GM04504 (cell line): ENCODE measurements at places on chromosomes 3 and 15.

DNA sequence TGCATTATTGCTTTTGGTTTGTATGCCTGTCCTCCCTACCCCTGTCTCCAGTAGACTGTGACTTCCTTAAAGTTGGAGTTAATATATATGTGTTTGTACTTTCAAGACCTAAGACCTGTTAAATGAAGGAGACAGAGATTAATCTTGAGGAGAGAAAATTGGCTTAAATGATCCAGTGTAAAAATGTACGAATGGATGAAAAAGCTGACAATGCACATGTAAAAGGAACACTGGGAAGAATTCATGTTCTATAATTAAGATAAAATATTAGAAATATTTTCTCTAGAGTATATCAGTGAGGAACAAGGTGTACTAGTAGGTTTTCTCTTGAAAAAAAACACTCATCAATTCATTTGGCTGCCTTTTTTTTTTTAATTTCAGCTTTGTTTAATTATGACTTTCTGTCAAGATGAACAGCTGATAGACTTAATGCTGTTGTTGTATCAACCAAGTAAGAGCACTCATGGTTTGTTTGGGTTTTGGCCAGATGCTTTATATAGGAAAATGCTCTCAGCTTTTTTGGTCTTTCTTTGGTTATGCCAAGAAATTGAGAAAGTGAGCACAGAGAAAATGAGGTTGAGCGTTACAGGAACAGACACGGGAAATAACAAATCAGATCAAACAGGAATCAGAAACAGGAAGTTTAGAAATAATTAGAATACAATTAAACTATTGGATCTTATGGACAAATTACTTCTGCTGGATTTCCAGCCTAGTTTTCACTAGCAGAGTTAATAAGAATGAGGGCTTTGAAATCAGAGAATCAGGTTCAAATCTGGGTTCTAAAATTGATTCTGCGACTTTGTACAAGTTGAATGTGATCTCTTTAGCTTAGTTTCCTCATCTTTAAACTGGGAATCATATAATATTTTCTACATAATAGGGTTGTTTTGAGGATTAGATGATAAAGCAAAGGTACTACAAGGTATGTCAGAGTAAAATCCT, 38.3 kb upstream of the AADAC start:
- DNase-seq = no peak

DNA sequence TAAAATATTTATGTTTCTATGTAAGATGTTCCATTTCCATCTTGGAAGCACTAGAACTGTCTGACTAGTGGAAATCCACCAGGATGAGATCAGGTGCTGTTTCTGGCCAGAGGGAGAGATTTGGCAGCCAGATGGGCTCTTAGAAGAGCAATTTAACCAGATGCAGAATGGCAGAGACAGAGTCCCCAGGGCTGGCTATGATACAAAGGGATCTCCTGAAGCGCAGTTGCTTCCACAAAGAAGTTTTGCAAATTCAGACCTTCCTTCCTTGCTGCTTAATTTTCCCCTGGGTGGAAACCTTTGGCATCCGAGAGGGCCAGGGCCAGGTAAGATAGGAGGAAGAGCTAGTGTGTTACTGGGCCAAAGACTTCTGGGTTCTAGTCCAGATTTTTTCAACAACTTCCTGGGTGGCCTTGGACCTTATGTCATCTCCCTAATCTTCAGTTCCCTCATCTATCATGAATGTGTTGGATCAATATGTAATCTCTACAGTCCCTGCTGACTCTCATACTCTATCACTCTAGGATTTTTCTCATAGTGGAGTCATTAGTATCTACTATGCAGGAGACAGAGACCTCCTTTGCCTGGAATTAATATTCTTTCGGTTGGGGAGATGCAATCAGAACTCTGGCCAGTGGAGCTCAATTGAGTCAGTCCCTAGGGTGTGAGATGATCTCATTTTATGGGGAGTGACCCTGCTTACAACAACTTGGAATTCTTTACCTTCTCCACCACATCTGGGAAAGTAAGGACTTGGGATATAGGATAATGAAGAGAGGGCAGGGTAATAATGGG, 41.1 kb upstream of the NDUFB4 start:
- DNase-seq = no peak

DNA sequence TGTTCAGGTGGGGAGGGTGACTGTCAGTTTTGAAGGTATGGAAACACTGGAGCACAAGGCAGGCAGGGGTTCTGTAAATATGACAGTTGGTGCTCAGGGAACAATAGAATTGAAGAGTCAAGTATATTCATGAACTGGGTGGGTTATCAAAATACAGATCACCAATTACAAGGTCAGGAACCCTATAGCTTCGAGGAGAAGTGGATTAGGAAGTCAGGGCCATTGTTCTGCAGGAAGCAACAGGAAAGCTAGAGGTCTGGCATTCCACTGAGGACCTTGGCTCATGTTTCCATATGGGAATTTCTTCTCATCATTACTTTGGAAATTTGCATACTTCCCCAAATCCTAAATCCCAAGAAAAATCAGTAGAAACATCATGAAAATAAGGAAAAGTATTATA, 125.9 kb downstream of the MYRIP start:
- no peak for DNase-seq

DNA sequence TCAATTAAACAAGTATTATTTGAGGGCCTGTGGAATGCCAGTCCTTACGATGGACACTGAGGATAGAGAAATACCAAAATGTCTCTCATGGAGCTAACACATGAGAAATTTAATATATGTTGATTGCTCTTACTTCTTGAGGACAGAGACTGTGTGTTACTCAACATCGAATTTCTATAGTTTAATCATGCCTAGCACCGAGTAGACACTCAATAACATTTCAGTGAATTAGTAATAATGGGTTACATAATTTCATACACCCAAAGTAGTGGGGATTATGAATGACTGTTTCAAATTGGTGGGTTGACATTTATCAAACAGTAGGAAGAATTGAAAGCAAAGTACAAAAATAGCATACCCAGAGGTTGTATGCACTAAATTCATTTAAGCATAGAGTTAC, 11.2 kb downstream of the FMN1 start:
- no peak for DNase-seq

GRCh38 chr3:8775602-8776001, 6.2 kb upstream of the OXTR start:
- no peak for DNase-seq

DNA sequence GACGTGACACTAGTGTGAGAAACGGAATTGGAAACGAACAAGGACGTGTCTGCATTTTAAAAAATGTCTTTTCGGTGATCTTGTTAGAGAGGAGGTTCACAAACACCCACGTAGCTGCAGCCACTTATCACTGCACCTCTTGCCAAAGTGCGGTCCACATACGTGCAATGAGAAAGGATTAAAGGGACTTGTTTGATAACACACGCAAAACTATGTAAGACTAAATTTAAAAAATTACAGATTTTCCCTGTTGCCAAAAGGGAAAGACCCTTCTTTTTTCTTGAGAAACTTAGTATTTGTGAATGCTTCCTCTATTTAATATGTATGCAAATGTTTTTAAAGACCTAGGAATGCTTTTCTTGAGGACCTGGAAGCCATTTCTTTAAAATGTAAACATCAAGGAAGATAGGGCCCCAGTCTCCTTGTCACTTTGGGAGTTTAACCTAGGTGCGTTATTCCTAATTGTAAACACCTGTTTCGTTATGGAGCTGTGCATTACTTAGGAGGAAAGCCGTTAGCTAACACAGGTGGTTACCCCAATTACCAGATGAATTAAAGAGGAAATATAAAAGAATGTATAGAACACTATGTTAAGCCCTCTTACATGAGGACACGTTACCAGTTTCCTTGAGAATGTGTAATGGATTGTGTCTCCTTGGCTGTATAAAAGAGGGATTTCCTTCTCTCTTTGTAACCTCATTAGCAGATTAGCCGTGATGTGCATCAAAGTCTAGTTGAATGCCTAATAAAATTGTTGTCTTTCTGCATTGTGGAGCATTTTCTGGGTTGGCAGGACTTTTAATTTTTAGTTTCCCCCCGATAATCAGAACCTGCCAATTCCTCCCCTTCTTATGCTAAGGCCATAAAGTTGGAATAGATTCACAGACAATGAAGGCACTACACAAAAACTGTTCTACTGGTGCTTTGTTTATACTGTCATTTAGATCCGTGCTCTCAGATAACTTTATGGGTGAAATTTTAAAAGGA, 1.0 kb downstream of the LEKR1 start:
- no peak for DNase-seq

- DNase-seq = no peak
These were observed 9.2 kb downstream of the MITF start for GRCh38 chr3:69748503-69748902.

GRCh38 chr3:37945807-37946530, 44.6 kb upstream of the VILL start:
- no peak for DNase-seq

DNA sequence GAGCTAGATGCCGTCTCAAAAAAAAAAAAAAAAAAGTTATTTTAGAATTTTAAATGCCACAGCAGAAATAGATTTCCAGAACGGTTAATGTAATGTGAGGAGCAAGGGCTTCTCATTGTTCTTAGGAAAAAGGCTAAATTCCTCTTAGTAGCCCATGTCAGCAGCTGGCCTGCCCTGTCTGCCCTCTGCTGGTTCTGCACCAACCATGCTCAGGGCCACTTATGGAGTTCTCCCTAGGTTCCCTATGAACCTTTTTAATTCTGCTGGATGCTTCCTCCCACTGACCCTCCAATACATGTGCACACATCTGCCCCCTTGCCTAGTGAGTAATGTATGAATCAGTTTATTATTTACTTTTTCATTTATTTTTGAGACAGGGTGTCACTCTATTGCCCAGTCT, 32.2 kb upstream of the DPPA4 start:
- DNase-seq = no peak

- no peak for DNase-seq
These were observed 607.1 kb upstream of the BCHE start for GRCh38 chr3:166444336-166444735.

- DNase-seq = no peak
These were observed 22.2 kb upstream of the NRROS start for GRCh38 chr3:196617256-196617655.

DNA sequence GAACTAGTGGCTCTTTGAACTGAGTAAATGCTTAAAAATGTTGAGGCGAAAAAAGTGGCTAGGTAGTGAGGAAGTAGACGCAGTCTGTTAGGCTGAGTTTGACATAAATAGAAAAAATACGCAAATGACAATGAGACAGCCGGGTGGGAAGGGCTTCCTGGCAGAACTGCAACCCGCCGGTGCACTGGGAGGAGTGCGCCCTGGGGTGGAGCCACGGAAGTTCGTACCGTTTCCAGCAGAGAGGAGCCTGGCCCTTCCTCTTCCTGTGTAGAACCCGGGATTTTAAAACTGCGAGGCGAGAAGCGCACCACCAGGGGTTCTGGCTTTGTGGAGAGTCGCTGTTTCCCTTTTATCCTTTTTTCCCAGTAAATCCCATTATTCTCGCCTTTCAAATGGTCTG, 602.6 kb downstream of the PYDC2 start:
- no peak for DNase-seq

DNA sequence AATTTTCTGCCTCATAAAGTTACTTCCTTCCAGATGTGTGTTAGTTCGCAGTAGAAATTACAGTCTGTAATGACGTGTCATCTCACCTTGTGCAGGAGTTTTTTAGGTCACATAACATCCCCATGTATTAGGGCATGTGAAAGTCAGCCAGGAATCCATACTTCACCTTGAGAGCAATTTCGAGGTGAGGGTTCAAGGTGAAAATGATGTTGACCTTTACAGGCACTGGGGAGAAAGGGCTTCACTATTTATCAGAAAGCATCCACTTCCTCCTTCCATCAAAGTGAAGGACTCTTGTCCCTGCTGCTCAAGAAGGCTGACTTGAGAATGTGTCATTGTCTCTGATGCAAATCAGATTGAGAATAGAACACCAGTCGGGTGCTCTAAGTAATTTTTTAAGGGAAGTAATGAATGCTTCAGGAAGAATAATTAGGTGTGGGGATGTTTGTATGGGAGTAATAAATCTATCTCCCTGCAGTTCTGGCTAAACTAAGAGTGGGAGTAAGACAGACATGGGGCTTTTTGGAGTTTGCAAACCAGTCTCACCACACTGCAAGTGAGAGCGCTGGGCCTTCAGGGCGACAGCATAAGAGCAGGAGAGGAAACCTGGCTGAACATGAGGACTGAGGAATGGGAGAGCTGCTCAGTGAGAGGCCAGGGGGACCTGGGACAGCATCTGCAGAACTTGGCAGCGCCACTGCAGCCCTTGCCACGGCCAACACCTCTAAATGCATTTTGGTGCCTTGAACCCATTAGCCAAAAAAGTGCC, 85.9 kb upstream of the IL12A start:
- DNase-seq = no peak

GRCh38 chr15:101242999-101243336, 8.9 kb downstream of the CHSY1 start:
- no peak for DNase-seq

GRCh38 chr3:32857921-32858320, 40.1 kb downstream of the TRIM71 start:
- no peak for DNase-seq

DNA sequence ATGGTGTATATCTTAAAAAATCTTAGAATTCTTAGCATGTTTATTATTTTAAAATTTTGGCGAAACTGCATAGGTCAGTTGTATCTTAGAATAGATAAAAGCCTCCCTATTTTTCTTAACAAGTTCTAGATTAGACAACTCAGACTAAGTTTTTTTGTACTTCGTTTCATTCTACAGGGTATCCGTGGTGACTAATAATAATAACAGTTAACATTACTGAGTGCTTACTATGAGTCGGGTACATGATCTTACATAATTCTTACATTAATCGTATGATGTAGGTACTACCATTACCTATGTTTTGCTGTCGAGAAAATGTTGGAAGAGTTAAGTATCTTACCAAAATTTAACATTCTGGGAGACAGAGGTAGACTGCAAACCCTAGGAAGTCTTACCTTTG, 60.7 kb downstream of the UBE2E2 start:
- DNase-seq = no peak

DNA sequence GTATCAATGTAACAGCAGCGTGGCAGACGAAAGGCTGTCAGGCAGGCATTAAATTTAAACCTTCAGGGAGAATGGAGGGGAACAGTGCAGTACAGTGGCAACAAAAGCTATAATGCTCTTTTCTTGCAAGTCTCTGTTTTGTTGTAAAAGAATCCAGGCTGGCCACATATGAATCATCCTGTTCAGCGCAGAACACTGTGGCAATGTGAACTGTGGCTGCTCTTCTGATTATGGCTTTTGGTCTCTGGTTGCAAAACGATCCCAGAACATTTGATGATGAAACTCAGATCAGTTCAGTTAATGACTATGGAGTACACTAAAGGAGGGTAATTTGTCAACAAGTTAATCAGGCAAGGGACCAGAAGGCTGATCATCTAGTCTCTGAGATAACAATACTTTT, 219.7 kb upstream of the SGO1 start:
- DNase-seq = peak; percentile 29

GRCh38 chr3:188239035-188239434, 85.1 kb downstream of the LPP start:
- DNase-seq = no peak

- DNase-seq = no peak
These were observed 19.1 kb downstream of the GPR160 start for GRCh38 chr3:170056710-170057454.

DNA sequence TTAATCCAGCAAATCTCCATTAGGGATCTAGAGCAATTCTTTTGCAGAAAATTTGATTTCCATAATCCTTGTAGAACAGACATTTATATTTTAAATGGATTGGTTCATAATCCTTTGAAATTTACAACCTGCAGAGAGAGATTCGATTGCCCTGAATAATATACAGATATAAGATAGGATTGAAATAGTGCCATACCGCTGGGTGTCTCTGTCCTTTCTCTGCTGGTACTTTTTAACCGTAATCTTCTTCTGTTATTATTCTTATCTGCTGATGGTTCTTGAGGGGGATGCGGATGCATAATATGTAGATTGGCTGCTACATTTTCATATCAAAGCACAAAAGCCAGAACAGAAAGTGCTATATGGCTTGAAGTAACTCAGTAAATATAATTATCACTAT, 182.2 kb downstream of the CFAP20DC start:
- no peak for DNase-seq
